Stimulated activated CD4-positive, alpha-beta T cell treated with anti-CD3 and anti-CD28 coated beads, Interleukin-15, amount 100 ng/mL, for 1 hour (primary cell): ENCODE measurements at places on chromosomes 4 and X.

DNA sequence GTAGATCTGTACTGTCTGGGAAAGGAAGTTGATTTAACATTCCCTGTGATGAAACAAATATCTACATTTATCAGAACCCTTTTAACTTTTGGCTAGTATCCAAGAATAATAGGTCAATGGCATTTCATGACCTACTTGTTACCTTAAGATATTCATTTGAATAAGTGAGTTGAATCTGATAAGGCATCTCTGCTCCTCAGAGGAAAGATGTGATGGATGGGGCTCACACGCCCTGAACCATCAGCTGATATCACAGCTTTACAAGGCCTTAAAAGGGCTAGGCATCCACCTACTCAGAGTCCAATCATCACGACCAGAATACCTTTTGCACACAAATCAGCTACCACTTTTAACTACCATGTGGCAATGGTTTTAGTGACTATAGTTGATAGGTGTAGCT is 90.2 kb upstream of the PDLIM3 start:
- DNase-seq = no peak

DNA sequence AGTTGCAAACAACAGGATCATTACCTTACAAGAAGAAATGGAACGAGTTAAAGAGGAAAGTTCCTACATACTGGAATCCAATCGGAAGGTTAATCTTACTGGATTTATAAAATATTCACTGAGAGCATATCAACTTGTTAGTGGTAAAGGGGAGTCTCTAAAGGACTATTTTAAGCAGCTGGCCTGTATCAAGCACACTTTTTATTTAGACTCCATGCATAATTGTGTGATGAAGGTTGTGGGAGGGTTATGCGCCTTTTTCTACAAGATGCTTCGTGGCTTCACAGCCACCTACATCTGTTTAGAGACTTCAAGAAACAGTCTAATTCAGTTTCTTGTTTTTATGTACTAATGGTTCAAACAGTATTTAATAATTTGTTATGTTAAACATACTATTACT is 56.6 kb downstream of the GRSF1 start:
- no peak for DNase-seq

DNA sequence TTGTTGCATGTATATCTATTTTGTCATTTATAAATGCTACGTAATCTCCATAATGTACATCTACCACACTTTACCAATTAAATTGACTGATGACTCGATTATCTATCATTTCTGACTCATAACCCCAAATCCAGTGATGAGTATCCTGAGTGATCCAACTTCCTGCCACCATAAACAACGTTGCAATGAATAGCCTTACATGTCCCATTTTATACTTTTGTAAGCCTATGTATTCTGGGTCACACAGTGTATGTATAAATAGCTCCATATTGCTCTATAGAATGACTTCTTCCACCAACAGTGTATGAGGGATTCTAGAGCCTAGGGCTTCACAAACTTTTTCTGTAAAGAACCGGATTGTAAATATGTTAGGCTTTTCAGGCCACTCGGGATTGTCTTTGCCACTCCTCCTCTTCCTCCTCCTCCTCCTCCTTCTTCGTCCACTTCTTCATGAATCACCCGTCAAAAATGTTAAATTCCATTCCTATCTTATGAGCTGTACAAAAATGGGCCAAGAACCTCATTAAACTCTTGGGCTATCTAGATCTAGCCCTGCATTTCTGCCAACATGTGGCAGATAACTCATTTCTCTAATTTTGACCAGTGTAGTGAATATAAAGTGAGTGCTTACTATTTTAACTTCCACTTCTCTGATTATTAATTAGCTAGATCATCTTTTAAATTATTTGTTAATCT is 672.2 kb upstream of the AMOT start:
- DNase-seq = no peak

GRCh38 chrX:111123606-111124179 is 27.7 kb downstream of the PAK3 start:
- no peak for DNase-seq

DNA sequence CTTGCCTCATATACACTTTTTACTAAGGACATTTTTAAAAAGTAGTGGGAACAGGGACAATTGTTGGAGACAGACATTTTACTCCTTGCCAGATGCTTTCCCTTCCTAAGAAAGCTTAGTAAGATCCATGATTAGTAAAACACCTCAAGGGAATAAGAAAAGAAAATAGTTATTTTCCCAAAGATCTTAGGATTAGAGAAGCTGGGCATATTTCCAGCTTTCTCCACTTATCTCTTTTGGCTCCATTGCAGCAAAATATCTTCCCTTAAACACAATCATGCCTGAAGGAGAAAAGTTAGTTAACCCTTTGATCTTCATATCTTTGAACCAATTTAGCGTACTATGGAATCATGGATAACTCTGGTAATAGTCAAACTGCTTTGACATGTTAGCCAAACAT is 257.9 kb downstream of the PCDH18 start:
- DNase-seq = no peak

GRCh38 chr4:26892480-26893150 is 32.0 kb downstream of the STIM2 start:
- DNase-seq = no peak

- DNase-seq = no peak
These were observed 498.0 kb downstream of the STPG2 start for GRCh38 chr4:97645071-97645821.

DNA sequence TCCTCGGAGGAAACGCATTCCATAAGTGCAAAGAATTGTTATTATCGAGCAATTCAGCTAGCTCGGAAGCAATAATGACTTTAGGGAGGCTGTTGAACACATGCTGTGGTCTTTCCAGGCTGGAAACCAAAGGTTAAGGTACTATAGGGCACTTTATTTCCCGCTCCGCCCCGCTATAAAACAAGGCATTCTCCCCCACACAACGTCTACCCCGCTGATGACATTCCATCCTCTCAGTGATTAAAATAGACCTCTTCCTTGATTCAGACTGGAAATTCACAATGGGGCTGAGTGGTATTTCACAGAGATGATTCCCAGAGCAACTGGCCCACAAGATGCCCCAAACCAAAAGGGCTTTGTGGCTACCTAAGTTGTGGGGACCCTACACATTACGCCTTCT is 196.4 kb downstream of the STIM2 start:
- DNase-seq = no peak

- DNase-seq = no peak
These were observed 406.1 kb upstream of the TRAM1L1 start for GRCh38 chr4:117491516-117491915.

- DNase-seq = no peak
These were observed 92.3 kb upstream of the ADRA2C start for GRCh38 chr4:3673716-3674478.

- DNase-seq = no peak
These were observed 1651.9 kb downstream of the C4orf33 start for GRCh38 chr4:130747842-130748241.
